ENCODE measurements at places on chromosomes 13 and 19. TPM values are rescaled to one million over a fixed set of nuclear protein-coding genes. Genes with fewer than 3 reads are reported as not detected.

CD209 gene
- total RNA-seq = not detected

POU2F2 gene
- total RNA-seq = 1.2 TPM

SPRED3 gene
- total RNA-seq = 0.87 TPM

ADGRE3 gene
- total RNA-seq = not detected

GAPDHS gene
- total RNA-seq = not detected

FREM2 gene
- 0.31 TPM for total RNA-seq

PSG11 gene
- total RNA-seq = not detected

SIGLEC12 gene
- total RNA-seq = not detected

- ATAC-seq = no peak
Observed at GRCh38 chr13:21889651-21890050, 218.8 kb downstream of the FGF9 start.

DNA sequence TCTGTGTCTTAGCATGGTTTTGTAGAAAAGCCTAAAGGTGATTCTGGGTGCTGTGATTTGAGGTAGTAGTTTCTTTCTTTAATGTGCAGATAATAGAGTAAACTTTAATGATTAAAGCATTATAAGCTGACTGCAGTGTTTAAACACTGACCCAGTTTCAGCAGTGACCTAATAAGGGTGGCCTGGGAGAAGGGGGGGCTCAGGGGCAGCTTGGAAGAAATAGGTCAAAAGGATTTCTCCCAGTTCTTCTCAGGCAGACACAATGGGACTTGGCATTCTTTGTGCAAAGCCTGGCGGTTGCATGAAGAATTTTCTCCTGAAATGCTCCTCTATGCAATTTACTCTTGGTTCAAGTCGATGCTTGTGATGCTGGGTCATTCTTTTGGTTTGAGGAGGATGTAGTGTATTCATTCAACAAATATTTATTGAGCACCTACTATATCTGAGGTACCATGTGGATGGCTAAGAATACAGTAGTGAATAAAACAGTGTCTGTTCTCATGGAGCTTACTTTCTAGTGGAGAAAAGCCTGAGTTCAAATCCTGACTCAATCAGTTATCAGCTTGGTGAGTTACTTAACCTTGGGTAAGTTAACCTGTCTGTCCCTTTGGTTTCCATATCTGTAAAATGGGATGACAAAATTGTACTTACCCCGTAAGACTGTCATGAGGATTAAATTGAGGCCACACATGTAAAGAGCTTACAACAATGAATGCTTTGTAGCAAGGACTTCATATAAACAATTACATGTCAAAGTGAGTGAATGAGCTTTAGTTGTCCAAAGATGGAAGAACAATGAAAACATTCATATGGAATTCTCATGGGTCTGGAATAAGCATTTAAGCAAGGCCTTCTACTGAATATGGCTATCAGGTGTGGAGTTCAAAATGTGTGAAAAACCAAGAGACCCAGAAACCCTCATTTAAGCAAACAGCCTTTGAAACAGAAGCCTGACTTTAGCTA is 210.2 kb downstream of the KCNRG start:
- ATAC-seq = no peak

- ATAC-seq = no peak
Observed at GRCh38 chr19:49498475-49498874, 2.2 kb downstream of the RPS11 start.

DNA sequence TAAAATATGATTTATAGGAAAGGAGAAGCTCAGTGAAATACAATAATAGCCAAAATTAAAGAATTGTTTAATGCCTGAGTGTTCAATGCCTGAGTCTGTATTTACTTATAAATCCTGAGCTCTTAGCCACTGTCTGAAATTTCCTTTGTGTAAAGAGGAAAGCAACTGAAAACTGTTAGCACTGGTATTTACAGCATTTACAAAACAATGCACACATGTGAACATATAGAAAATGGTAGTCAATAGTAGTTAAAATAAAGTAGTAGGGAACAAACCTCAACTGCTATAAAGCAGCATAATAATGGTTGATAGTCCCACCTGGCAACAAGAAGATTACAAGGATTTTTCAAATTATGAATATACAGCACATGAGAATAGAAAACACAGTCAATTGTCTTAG is 1137.1 kb upstream of the ATXN8OS start:
- no peak for ATAC-seq

- no peak for ATAC-seq
Observed at GRCh38 chr13:52454459-52454819, 839 bp upstream of the CKAP2 start.

GRCh38 chr19:7333198-7334118 is 15.3 kb upstream of the ARHGEF18 start:
- ATAC-seq = no peak

GRCh38 chr19:584240-585001 is 5.3 kb upstream of the HCN2 start:
- peak; percentile 65 for ATAC-seq

DNA sequence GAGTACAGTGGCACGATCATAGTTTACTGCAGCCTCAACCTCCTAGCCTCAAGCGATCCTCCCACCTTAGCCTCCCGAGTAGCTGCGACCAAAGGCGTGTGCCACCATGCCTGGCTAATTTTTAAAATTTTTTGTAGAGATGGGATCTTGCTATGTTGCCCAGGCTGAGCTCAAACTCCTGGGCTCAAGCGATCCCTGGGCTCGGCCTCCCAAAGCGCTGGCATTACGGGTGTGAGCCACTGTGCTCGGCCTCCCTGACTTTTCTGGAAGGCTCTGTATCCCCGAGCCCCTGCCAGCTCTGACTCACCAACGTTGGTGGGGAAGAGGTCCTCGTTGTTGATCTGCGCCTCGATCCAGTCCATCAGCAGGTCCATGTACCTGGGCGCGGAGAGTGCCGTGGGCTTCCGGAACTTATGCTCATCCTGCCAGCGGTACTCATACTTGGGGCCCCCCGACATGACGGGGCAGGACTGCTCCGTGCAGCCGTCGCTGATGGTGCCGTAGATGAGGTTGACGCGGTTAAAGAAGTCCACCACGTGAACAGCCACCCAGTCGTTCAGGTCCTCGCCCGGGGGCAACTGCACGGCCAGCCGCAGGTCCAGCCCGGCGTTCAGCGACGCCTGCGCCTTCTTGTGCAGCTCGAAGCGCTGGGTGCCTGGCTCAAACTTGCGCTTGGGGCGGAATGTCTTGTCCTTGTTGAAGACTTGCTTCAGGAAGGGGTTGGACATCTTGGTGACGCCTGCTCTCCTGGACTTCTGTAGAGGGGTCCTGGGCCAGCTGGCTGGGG is 18.1 kb downstream of the MOB3A start:
- no peak for ATAC-seq

- ATAC-seq = no peak
Observed at GRCh38 chr13:75861786-75862185, 225.7 kb downstream of the LMO7 start.

DNA sequence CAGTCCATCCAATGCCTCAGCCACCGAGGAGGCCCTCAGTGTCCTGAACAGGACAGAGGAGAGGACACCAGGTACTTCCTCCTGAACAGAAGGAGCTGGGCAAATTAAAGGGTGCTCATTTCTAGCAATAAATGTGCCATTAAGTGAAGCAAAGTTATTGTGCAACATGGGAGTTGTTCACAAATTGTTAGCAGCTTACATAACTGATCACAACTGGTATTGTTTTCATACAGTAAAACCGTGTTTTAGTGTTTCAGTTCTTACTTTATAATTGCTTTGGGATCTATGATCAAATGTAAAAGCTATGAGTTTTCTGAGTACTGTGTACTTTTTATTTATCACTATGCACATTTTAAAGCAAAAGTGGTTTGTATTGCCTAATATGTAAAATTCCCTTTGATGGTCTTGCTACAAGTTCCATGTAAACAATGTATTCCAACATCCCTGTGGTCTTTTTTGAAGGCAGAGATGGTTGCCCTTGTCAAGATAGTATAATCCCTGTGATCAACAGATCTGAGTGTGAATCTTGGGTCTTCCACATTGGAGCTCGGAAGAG is 263.1 kb downstream of the FGF14 start:
- no peak for ATAC-seq

DNA sequence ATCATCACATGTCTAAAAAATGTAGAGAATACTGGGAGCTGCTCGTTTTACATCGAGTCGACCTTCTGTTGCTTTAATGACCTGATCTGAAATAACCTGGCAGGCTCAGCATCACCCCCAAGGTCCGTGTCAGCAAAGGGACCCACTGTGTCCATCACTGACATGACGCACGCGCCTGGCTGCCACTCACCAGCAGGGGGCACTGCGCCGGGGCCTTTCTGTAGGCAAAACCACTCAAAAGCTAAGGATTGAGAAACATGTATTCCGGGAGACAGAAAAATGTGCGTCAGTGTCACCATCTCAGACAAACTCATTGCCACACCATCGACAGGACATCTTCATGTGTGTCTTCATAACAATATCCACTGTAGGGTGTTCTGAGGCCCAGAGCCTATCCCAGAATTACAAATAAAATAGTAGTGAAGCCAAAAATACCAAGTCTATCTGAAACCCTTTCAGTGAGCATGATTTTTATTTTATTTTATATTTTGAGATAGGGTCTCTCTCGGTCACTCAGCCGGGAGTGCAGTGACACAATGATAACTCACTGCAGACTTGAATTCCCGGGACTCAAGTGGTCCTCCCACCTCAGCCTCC is 130.3 kb upstream of the LSM14A start:
- ATAC-seq = no peak

DNA sequence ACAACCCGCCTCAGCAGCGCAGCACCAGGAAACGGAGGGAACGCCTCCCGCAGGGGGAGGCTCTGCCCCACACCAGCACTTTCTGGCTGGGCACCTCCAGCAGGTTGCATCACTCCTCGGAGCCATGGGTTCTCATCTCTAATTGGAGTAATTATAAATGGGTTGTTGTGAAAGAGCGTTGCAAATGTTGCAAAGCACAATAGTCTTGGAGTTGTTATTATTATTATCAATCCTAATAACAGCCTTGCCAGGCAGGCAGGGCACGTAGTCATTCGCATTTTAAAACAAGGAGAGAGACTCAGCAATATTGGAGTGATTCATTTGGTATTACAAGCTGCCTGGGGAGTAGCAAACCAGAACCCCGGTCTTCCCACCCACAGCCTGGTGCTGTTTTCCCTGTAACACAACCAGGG is 108.6 kb upstream of the GJB6 start:
- no peak for ATAC-seq

DNA sequence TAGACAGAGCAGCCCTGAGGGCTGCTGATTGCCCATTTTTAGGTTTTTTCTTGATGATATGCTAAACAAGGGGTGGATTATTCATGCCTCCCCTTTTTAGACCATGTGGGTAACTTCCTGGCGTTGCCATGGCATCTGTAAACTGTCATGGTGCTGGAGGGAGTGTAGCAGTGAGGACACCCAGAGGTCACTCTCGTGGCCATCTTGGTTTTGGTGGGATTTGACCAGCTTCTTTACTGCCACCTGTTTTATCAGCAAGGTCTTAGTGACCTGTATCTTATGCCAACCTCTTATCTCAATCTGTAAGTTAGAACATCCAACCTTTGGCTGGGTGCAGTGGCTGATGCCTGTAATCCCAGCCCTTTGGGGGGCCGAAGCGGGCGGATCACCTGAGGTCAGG is 148.0 kb downstream of the PTPRS start:
- ATAC-seq = no peak

DNA sequence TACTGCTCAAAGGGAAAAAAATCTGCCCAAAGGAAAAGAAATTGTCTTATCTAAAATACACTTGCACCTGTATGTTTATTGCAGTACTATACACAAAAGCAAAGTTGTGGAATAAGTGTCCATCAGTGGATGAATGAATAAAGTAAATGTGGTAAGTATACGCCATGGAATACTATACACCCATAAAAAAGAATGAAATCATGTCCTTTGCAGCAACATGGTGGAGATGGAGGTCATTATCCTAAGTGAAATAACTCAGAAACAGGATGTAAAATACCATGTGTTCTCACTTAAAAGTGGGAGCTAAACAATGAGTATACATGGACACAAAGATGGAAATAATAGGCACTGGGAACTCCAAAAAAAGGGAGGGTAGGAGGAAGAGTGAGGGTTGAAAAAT is 3.8 kb upstream of the MUC16 start:
- ATAC-seq = no peak

- ATAC-seq = no peak
Observed at GRCh38 chr19:55066107-55066709, 3.3 kb upstream of the RDH13 start.
